ENCODE measurements at places on chromosomes 16 and 17.

- DNase-seq = no peak
Measured at GRCh38 chr16:87409153-87409552, 17.0 kb downstream of the MAP1LC3B start.

GRCh38 chr16:47734987-47735594, 274.0 kb downstream of the PHKB start:
- peak; percentile 60 for DNase-seq

DNA sequence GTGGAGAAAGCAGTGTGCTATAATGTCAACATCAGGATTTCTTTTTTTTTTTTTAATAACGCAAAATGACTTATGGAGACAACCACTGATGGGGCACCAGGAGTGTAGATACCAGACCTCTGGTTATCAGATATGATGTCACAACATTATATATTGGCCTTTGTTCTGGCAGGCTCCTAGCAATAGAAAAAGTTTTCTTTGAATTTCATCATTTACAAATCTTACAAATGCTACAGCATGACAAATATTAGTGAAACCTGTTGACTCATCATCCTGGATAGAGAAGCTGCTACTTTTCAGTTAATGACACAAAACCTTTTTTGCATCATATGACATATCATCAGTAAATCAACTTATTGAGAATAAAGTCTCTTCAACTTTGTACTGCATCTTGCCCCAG, 6.1 kb downstream of the THUMPD1 start:
- DNase-seq = no peak

DNA sequence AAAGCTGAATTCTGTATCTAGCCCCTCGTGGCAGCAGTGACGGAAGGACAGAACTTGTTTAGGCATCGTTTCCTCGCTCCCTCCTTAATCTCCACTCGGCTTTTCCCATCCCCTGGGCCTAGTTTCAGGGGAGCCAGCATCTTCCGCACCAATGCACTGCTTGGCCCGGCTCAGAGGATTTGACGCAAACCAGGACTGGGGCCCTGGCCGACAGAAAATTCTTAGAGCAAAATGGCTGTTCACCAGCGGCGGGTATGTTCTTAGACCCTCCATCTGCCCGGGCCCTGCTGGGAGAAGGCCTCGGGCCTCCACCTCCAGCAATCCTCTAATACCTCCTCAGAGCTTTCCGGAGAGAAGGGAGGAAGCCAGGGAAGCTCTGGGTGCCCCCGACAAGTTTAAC, 54.6 kb downstream of the TBC1D16 start:
- no peak for DNase-seq

- no peak for DNase-seq
Measured at GRCh38 chr17:68057531-68057952, 22.0 kb downstream of the KPNA2 start.

GRCh38 chr16:4463522-4464163, 10.8 kb downstream of the NMRAL1 start:
- DNase-seq = no peak

DNA sequence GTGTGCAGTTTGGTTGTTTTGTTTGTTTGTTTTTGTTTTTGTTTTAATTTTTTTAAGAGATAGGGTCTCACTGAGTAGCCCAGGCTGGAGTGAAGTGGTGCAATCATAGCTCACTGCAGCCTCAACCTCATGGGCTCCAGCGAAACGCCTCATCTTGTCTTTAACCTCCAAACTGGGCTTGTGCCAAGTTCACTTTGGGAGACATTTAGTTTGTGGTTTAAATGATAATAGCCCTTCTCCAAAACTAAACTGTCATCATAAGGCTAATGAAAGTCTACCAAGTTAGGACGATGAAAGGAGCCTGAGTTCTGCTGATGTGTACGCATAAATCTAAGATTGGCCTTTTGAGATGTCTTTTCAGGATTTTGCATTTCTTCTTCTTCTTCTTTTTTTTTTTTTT, 6.5 kb upstream of the CARD14 start:
- no peak for DNase-seq

- DNase-seq = no peak
Measured at GRCh38 chr16:66264311-66265047, 102.0 kb upstream of the CDH5 start.

- DNase-seq = no peak
Measured at GRCh38 chr17:57650548-57650947, 94.6 kb downstream of the CCDC182 start.

GRCh38 chr16:84885342-84885910, 65.6 kb downstream of the CRISPLD2 start:
- DNase-seq = no peak

DNA sequence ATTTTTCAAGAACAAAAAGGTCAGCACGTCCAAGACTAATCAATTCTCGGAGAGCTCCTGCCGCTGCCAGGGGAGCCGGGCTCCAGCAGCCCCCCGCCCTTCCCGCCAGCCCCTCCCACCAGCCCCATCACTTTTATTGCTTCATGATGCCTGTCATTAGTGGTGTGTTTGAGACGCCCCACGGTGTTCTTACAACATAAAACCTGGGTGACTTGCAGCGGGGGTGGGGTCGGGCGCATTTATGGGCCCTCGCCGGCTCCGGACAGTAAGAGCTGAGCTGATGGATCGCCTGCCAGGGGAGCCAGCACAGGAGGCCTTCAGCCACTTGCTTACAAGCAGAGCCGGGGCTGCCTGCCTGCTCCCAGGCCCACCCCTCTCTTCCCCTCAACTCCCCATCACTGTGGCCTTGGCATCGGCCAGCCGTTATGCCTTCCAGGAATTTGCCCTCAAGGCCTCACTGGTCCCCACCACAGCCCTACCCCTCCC, 82.9 kb upstream of the CBX4 start:
- DNase-seq = no peak

DNA sequence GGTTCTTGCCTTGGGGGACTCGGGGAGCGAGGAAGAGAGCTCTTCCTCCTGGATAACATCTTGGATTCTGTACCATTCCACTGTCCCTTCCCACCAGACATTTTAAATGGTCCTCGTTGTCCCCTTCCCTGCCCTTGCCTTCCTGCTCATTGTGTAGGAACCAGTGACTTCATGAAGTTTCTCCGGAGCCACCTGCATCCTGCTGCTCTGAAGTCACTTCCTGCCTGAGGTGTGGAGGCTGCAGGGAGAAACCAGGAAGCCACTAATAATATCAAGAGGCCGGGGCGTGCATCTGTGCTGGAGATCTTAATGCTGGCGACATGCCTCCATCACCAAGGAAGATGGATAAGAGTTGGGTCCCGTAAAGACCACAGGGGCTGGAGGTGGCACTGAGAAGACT, 6.2 kb upstream of the SLC16A13 start:
- DNase-seq = no peak

DNA sequence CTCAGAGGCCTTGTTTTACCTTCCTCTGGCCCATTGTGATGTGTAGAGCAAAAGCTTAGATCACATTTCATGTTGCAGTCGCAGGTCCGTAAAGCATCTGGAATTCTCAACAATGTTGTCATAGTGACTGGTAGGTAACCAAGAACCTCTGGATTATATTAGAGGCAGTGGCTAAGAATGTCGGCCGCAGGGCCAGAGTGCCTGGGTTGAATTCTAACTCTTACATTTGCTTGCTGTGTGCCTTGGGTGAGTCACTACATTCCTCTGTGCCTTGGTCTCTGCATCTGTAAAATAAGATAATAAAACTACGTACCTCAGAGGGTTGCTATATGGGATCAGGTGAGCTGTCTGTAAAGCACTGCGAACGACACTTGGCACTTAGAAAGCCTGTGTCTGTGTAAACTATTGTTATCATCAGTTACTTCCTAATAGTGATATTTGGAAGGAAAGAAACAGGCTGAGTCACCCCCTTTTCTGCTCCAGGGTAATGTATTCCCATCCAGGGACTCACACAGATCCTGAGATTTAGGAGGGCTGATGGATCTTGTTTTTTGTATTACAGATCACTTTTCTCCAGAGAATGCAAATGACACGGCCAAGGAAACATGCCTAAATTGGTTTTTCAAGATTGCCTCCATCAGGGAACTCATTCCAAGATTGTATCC, 52.2 kb downstream of the VPS35L start:
- DNase-seq = no peak

DNA sequence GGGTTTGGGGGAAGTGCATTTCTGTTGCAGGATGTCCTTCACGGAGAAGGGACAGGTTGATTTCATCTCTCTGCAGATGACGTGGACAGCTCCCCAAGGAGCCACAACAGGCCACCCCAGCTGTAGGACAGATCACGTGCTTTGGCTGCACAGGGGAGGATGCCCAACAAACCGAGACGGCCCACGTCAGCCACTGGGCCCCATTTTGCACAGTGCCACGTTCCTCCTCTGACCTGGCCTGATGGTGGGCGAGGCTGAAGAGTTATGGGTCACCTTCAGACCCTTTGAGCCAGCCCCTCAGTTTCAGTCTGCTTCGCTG, 9.0 kb upstream of the RHBDL3 start:
- DNase-seq = no peak

DNA sequence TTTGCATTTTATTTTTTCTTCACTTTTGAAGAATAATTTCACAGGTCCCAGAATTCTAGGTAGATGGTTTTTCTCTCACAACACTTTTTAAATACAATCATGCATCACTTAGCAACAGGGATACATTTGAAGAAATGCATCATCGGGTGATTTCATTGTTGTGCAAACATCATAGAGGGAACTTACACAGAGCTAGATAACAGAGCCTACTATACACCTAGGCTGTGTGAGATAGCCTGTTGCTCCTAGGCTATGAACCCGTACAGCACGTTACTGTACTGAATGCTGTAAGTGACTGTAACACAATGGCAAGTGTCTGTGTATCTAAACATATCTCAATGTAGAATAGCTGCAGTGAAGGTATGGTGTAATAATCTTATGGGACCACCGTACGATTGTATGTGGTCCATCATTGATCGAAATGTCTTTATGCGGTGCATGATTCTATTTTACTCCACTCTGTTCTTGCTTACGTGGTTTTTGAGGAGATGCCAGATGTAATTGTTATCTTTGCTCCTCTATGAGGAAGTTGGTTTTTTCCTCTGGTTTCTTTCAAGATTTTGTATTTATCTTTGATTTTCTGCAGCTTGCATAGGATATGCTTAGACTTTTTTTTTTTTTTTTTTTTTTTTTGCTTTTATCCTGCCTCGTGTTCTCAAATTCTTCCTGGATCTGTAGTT, 35.5 kb upstream of the TMEM92 start:
- no peak for DNase-seq

- DNase-seq = no peak
Measured at GRCh38 chr16:88527186-88527936, 42.8 kb upstream of the ZC3H18 start.

DNA sequence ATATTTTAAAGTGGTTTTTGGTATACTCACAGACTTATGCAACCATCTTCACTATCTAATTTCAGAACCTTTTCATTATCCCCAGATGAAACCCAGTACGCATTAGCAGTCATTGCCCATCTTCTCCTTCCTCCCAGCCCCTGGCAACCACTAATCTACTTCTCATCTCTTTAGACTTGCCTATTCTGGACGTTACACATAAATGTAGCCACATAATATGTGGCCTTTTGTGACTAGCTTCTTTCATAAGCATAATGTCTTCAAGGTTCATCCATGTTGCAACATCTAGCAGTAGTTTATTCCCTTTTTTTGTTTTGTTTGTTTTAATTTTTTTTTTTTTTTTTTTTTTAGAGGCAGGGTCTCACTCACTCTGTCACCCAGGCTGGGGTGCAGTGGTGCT, 28.5 kb upstream of the C17orf107 start:
- DNase-seq = no peak

- DNase-seq = no peak
Measured at GRCh38 chr16:68790130-68790761, 53.1 kb upstream of the TANGO6 start.

GRCh38 chr17:61783556-61784304, 79.6 kb downstream of the BRIP1 start:
- no peak for DNase-seq

DNA sequence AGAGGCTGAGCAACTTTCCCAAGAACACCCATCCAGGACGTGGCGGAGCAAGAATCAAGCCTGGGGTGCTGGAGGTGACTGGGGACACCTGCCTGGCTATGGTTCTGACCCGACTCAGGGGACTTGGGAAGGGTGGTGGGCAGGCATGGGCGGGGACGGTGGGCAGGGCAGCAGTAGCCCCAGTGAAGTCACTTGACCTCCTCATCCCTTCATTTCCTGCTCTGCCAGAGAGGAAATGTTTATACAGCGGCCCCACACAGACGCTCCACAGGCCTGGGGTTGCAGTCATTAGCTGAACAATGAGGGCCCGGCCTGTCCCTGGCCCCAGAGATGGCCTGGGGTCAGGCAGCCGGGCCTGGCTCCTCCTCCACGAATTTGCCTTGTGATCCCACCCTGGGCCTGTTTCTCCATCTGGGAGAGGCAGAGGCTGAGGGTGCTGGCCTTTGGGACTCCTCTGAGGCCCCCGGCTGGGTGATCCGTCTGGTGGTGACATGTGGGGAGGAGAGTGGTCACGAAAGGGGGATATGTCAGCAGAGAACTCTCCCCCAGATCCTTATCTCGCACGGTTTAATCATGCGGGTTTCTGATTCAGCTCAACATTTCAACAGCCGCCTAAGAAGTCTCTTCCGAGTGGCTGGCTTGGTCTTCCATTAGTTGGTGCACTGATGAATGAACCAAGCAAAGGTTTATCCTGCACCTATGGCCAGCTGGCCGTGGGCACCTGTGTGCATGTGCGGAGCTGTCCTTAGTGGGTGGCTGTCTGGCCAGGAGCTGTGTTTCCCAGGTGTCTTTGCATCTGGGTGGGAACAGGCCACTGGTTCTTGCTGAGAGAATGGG, 175.9 kb downstream of the IRF8 start:
- no peak for DNase-seq

DNA sequence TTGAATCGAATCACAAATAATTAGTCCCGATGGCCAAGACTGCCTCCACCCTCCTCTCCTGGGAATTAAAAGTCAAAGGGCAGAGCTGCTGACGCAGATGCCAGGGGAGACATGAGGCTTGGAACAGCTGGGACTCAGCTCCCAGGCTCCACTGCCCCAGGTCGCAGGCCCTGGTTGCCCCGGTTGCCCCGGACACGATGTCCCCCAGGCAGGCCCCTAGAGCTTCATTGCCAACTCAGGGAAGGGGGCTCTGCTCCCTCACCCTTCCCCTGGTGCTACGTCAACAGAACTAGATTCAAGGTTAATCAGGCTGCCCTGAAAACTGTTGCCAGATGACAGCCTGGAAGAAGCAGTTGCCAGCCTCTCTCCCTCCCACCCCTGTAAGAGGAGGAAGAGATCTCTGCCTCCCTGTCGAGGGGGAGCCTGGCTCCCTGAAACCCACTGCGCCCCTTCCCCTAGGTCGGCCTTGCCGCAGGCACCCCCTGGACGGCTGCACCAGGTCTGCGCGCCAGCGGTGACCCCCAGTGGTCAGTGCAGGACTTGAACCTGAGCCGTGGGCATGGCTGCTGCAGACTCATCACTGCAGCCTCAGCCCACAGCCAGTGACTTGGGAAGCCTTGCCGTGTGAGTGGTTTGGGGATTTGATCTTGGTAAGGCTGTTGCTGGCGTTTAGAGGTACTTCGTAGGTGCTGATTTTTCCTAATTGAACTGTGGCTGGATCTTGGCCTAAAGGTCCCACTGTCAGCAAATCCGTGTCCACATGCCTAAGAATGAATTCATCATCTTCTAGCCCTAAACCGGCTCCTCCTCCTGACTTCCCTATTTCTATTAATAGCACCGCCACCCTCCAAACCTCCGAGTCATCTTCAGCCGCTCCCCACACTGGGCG, 84.1 kb upstream of the TOB1 start:
- peak; percentile 90 for DNase-seq

- DNase-seq = no peak
Measured at GRCh38 chr16:48014349-48015135, 141.3 kb downstream of the ABCC12 start.
